ENCODE measurements at places on chromosomes 7 and 10.

GRCh38 chr7:90225181-90225580 is 13.6 kb downstream of the STEAP2 start:
- DNase-seq = no peak

DNA sequence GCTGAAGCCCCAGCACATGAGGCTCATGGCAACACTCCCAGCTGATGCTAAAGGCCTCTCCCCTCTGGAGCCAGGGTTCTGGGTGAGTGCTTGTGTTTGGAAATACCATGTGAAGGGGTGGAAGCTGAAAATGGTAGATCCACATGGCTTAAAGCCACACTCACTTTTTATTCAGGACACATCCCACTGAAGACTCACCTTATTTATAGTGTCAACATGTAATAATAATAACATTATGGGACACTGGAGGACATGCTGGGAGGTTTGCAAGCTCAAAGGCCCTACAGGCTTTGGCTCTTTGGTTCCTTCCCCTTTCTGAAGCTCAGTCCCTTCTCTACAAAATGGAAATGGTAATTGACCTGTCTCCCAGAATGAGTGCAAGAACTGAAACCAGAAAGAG is 318.0 kb downstream of the GRID1 start:
- DNase-seq = no peak

- DNase-seq = no peak
Observed at GRCh38 chr7:28509251-28510025, 97.1 kb downstream of the CREB5 start.

DNA sequence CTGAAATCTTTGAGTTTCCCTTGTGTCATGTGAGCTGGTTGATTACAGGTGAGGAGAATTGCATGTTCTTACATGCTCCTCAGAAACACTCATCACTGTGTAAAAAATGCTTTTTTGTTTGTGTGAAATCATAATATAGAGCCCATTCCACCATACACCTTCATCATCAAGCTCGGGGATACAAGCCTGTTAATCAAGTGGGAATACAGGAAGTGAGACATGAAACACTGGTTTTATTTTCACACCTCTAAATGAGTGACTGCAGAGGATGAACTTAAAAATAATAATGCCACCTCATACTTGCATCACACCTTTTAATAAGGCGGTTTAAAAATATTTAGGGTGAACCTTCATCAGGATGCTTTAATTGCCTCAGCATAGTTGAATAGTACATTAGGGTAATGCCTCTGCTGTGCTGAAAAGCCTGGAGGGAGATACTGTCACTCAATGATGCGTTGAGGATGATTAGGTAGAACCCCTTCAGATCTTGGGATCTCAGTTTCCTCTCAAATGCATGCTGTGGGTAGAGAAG is 164.6 kb downstream of the AUTS2 start:
- DNase-seq = no peak

DNA sequence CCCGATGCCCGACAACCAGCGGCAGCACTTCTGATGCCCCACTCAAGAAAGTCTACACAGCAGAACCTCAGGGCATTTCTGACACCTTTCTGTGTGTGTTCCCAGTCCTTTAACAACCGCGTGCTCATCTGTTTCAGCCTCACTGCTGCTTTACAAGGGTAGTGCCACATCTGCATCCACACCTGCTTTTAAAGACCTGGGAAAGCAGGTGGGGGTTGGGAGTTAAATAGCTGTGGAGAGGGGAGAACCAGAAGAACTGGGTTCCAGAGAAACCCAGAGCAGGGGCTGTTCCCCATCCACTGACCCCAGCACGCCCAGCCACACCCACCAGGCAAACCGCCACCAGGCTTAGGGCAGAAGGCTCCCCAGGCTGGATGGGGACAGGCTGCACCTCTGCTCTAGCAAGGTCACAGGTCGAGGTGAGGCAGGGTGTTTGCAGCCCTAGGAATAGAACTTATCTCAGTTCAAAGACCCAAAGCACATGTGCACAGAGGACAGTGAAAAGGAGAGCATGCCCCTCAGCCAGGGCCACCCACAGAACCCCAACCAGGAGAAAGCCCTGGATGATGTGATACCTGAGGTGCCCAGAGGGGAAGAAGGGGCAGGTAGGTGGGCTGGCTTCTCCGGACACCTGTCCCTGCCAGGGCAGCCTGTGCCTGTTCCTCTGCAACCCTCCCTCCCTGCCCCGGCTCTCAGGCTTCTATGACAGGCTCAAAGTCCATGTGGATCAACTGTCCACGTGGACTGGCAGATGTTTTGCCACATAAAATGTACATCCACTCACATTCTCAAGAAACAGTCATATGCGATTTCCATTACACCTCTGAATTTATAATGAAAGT is 51.3 kb downstream of the COBL start:
- no peak for DNase-seq

All from left cardiac atrium (tissue), 4 donors.